Chondrocyte (in vitro differentiated cells): ENCODE measurements at places on chromosomes 3 and 15.

DNA sequence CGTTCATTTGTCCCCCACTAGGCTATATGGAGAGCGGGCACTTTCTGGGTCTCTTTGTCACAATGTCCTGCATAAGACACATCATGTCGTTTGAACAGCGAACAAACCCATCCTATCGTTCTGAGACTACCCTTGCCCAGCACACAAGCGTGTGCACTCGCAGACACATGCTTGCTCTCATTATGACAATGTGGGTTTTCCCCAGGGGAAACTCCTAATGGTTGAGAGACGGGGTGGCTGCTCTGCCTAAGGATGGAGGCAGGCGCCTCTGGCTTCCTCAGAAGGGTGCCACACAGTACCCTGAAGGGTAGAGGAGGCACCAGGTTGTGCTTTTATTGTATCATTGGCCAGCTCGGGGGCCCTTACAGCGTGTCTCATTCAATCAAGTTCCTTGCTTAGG, 51.0 kb upstream of the MYZAP start:
- DNase-seq: no peak

- DNase-seq: no peak
These were observed 190.3 kb downstream of the SATB1 start for GRCh38 chr3:18234717-18235335.

DNA sequence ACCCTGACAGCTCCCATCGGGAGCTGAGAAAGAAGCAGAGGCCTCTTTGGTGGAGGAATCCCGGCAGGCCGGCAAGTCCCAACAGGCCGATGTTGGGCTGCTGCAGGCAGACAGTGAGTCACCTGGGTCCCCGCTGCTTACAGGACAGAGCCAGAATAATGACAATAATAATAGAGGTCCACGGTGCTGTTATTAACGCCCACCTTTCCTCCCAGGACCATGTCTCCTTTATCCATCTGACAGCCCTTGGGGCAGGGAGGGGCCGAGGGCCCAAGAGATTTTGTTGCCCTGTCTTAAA, 29.3 kb upstream of the MAGEF1 start:
- DNase-seq: no peak

DNA sequence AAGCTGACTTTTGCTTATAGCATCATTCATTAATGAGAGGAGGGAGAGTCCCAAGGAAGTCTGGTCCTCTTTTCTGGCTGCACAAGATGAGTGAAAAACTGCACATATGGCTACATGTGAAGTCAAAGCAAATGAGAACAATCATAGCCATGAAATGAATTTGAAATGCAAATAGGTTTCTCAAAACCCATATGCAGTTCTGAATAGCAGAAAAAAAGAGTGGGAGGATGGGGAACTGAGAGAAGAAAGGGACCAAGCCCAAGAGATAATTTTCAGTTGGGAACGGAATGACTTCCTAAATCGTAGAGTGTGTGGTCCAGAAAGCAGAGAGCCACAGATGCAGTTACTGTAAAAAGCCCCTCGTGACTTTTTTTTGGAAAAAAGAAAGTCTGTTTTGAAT, 66.3 kb downstream of the GTPBP8 start:
- no peak for DNase-seq

DNA sequence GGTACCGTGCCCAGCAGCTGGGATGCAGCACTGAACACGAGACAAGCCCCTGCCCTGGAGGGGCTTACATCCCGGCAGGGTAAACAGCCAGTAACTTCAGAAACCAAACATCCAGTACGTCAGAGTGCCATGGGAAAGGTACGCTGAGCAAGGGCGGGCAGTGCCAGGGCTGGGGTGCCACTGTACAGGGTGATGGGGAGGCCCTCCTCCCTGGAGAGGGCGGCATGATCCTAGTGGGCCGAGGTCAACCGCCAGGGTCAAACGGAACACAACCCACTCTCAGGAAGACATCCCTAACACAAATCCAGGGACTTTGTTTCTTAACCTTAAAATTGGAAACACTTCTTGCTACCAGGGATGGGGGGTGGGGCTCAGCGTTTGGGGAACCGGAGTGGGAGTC, 16.0 kb upstream of the ANPEP start:
- no peak for DNase-seq

- DNase-seq: peak; percentile 18
These were observed 5.8 kb upstream of the TATDN2 start for GRCh38 chr3:10242182-10243065.

DNA sequence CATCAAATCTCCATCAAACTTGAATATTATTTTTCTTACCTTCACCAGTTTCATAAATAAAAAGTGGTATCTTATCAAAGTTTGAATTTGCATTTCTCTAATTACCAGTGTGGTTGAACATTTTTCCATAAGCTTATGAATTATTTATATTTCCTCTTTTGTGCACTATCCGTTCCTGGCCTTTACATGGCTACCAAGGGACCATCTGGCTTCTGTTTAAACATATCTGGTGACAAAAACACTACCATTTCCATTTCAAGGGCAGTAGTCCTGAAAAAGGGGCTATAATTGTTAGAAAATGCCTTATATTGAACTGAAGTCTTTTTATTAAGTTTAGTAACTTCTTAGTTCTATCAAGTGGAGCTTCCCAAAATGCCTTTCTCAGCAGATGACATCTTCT, 44.3 kb upstream of the TM4SF4 start:
- DNase-seq: no peak

- DNase-seq: no peak
These were observed 4.0 kb downstream of the NPTN start for GRCh38 chr15:73628976-73629797.

DNA sequence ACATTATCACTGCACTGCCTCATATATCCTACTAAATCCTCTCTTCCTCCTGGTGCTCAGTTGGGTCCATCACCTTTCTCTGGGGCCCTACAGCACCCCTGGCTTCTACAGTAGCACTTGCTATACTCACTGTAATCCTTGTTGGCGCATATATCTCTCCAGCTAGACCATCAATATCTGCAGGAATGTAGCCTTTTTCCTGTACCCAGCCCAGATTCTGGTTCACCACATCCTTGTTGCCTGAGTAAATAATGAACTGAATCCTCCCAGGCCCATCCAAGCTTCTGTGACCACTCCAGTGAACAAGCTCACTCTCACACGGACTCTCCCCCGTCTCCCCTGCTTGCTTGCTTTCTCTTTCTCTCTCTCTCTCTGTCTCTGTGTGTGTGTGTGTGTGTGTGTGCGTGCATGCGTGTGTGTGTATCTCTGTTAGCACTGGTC, 62.5 kb upstream of the LIPC start:
- DNase-seq: no peak
